Pulmonary artery endothelial cell (primary cell): ENCODE measurements at places on chromosomes 1 and 21.

GRCh38 chr1:248681651-248682050 is 20.9 kb downstream of the OR14I1 start:
- DNase-seq = no peak

- no peak for DNase-seq
Measured at GRCh38 chr1:233597489-233597901, 16.4 kb upstream of the KCNK1 start.

DNA sequence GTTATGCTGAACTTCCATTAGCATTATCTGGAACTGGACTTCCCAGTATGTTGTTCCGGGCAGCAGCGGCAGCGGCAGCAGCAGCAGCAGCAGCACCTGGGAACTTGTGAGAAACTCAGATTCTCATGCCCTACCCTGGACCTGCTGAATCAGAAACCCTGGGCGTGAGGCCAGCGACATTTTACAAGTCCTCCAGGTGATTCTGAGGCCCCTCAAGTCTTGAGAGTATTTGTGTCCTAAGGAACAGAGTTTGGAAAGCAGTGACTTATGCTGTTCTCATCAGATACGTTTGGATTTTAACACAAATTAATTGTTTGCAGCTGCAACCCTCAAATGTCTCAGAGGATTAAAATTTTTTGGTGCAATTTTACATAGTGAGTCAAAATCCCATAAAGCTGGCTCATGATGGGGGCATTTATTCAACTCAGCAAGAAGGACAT is 157.2 kb upstream of the KAZN start:
- DNase-seq = no peak

DNA sequence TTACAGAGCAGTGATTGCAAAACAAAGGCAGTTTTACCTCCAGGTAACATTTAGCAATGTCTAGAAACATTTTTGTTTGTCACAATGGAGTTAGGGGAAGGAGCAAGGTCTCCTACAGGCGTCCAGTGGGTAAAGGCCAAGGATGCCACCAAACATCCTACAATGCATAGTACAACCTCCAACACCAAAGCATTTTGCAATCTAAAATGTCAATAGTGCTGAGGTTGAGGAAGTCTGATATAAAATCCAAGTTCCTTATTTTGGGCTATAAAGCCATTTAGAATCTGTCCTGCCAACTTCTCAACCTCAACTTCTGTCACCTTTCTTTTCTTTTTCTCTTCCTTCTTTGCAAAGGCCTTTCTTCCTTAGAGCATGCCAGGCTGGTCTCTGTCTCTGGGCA is 111.2 kb downstream of the FASLG start:
- no peak for DNase-seq

- DNase-seq = no peak
Measured at GRCh38 chr1:232788235-232788872, 16.9 kb upstream of the MAP10 start.

DNA sequence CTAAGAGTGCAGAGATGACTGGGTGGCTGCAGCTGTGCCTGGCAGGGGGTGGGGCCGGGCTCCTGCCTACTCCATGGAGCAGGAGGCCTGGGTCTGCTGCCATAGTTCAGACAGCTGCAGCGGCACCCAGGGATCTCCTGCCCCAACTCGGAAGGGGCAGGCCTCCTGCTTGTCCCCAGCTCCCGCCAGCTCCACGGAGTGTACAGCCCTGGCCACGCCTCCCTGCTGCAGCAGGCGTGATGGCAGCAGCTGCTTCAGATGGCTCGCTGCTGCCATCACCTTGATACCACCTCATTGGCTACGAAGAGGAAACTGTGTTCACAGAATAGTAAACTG is 35.9 kb downstream of the ACTL8 start:
- DNase-seq = no peak

DNA sequence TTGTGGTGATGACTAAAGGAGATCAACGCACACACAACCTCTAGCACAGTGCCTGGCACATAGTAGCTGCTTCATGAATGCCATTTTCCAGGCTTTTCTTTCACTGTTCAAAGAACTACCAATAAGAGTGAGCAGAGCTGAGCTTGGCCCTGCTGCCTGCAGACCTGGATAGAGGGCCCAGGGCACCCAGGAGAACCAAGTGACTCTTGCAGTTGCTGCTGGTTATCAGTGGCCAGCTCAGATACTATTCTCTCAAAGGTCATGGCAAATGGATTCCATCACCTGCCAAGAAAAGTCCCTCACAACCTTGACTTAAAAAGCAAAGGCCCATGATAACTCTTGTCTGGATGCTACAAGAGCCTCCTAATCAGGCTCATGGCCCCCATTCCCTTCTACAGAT is 41.7 kb downstream of the PLPP3 start:
- DNase-seq = no peak

- no peak for DNase-seq
Measured at GRCh38 chr1:81374481-81374880, 426.3 kb upstream of the ADGRL2 start.

GRCh38 chr1:160519642-160520435 is 3.2 kb downstream of the SLAMF6 start:
- DNase-seq = no peak

DNA sequence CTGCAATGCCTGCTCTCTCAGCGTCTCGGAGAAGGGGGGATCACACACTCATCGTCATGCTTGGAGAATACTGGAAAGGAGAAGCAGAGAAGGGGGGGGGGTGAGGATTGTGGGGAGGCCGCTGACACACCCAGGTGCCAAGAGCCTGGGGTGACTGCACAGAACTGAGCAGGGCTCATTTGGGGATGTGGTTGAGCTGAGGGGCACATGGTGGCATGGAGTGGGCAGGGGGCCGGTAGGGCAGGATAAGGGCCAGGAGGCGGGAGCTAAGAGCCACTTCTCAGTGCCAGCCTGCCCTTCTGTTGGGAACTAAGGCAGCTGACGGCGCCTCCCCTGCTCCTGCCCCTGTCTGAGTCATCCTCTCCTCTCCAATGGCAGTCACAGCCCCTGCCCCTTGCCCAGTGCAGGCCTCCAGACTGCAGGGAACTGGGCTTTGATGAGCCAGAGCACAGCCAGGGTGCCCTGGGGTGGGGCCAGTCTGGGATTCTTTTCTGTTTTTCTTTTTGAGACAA is 27.2 kb downstream of the MRPL37 start:
- DNase-seq = no peak

GRCh38 chr21:14734191-14734590 is 188.1 kb upstream of the SAMSN1 start:
- DNase-seq = no peak

DNA sequence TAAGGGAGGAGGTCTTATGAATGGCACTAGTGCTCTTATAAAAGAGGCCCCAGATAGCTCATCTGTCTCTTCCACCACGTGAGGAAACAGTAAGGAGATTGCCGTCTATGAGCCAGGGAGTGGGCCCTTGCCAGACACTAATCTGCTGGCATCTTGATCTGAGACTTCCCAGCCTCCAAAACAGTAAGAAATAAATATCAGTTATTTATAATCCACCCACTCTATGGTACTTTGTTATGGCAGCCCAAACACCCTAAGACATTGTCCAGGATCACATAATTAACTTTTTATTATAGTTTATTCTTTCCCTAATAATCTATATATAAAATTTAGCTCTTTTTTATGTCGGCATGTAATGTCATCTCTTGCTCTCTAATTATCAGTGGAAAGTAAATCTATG is 144.0 kb upstream of the IRF2BP2 start:
- no peak for DNase-seq

DNA sequence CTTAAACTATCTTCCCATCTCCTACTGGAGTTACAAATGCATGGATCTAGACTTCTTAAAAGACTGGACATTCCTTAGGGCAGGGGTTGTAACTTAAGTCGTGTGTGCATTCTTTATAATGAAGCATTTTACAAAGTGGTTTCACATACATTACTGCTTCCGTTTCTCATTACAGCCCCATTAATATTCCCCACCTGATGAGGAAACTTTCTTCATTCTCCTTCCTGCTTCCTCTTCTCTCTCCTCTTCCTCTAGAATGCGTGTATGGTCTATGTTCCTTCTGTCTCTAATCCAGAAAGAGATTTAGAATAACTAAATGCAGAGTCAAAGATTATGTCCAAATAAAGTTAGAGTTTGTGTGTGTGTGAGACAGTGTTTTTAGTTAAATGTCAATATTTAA is 1.8 kb upstream of the CAP1 start:
- no peak for DNase-seq

GRCh38 chr1:75587692-75588091 is 23.2 kb downstream of the SLC44A5 start:
- DNase-seq = no peak

DNA sequence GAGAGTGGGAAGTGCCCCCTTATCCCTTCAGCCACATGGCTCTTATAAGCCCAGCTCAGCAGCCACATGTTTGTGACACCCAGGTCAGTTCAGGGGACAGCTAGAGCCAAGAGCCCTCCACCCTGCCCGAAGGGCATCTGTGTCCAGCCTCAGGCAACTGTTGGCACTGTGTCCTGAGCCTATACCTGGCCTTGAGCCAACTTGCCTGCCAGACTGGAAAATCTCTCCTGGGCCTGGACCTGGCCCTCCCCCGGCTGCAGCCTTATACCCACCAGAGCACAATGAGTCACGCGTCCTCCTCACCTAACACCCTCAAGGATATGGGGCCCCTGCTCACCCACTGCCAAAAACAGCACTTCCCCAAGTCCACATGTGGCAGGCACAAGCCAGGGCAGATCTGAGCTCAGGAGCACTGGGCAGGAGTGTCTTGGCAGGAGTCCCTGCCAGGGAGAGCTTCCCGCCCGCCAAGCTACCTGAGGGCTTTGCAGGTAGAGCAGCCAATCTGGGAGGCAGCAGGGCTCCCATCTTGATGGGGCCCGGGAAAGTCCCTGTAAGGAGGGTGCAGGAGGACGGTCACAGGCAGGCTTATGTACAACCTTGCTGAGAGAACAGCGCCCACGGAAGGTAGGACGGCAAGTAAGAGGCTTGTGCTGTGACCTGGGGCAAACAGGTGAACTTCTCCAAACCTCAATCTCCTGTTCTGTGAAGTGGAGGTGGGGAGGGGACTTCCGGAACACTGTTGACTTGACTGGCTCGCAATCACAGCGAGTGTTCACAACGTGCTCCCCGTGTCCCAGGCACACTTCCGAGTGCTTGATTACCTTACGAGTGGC is 19.8 kb upstream of the HSPG2 start:
- DNase-seq = no peak

GRCh38 chr1:41919764-41920397 is 1.2 kb upstream of the HIVEP3 start:
- no peak for DNase-seq
